ENCODE measurements at places on chromosomes 16 and 17.

DNA sequence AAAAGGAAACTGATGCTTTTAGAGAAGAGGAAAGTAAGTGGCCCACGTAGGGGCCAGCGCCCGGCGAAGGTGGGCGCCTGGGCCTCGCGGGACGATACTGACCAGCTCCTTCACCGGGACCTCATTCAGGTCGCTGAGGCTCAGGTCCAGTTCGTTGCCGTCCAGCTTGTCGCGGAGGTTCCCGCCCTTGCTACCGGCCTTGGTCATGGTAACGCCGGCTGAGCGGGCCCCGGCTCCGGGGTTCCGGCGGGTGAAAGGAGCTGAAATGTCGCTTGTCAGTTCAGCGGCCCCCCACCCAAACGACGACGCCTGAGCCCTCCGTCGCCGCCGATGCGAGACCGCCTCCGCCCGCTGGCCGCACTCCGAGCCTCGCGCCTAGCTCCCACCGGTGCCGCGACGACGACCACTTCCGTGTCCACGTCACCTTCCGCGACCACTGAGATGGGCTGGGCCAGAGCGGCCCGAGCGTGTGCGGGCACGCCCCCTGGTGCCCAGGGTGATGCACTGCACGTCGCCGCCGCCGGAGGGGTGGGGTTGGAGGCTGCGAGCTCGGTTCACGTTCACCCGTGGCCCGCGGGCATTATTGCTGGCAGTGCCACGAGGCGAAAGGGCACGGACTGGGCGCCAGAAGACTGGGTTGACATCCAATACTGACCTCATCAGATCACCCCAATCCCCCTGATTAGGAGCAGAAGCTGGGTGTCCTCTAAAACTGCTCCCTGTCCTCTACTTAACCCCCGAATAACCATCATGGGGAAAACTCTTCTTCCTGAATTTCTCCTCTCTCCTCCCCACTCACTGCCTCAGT lies at the start of gene LRRC59:
Gene LRRC59 (minus strand): TSS at position 413 of the 808 bp plus-strand sequence. CDS start 206 bp downstream, at position 207.
- no peak for DNase-seq

GRCh38 chr16:10776280-10776679 lies 32.6 kb downstream of the NUBP1 start:
- DNase-seq, result no peak

DNA sequence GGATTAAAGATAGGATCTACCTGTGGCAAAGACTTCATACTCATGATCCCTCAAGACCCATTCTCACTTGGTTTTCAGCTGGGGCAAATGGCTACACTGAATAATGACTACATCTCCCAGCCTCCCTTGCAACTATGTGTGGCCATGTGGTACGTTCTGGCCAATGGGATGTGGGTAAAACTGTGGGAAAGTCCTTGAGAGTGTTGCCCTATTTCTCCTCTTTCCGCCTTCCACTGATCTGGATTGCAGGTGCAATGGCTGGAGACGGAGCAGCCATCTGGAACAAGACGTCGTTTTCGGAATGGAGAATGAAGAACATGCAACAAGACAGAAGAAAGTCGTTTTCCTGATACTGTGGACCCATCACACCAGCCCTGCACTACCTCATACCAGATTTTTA lies 48.5 kb downstream of the HAPSTR1 start:
- DNase-seq, result no peak

DNA sequence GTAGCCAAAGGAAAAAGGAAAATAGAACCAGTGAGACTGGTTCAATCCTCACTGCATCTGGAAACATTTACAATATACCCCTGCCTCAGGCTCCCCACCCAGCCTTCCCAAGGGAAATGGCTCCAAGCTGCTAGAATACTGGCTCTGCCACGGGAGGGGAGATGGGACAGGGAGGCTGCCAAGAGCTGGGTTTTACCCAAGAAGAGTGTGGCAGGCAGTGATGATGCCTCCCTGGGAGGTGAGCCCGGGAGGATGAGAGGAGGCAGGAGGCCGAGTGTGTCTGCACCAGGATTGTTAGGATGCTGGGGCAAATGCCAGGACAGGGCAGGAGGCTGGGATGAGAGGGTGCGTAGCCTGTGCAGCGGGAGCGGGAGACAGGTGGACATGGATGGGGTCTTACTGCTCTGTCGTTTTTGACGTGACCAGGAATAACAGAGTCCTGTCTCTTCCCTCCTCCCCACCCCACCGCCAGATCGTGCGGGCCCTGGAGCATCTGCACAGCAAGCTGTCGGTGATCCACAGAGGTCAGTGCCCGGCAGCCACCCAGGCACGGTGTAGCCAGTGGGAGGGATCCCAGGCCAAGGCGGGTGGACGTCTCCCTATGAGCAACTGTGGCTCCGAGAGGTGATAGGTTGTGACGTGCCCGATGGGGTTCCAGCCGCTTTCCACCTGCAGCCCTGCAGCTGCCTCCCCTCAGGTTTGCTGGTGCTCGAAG lies 18.4 kb downstream of the MAP2K3 start:
- no peak for DNase-seq

GRCh38 chr16:81553080-81553813 lies 108.6 kb downstream of the CMIP start:
- no peak for DNase-seq

- no peak for DNase-seq
Measured at GRCh38 chr17:49002766-49003165, 5.6 kb downstream of the IGF2BP1 start.

DNA sequence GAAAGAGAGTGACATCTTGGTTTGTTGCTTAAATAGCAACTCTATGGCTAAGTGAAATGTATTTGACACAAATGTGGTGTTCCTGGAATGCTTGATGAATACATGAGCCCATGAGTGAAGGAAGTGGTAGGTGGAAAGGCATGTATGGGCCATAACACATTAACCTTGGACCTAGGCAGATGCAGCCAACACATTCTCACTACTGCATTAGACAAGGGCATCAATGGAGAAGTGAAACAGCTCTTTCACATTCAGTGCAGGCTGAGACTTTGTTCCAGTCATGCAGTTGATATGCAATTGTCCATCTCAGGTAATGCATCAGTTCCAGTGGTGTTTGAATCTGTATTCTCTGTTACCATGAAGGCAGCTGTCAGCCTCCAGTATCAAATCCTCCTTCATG lies 133.6 kb downstream of the HS3ST3B1 start:
- DNase-seq, result no peak

Measured in LNCaP clone FGC (cell line).